Body of pancreas (tissue), 4 donors: ENCODE measurements at places on chromosomes 6 and 20. TPM values are rescaled to one million over a fixed set of nuclear protein-coding genes. Genes with fewer than 3 reads are reported as not detected.

DNA sequence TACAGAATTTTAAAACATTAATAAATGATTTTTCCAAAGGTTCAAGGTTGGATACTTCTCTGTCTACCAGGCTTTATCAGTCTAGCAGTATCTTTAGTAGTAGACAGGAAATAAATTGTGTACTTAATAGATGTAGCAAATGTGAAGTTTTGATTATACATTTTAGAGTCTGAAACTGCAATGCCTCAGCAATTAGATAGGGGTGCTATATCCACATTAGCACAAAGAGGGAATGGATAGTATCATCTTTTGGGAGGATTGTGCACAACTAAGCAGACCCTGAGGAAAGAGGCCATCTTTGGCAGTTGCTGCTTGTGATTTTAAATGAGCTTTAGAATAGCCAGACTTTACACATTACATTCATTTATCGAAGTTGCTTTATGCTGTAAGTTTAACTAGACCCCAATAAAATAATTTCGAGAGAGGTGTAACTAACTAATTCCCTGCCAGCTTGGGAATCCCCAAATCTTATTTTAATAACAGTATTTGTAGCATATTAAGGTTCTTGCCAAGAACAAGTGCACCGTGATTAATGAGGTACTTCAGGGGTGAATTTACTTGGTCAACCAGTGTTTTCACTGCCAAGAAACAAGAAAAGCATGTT is 2.8 kb downstream of the KCNQ5 start:
- no peaks in the 10 kb centered on the region for H3K27me3 ChIP-seq
- H3K4me1 ChIP-seq = peaks cover 35% of the 10 kb centered on the region
- H3K27ac ChIP-seq = no peak overlapping the region
- H3K4me3 ChIP-seq = no peak overlapping the region
- H3K36me3 ChIP-seq = no peaks in the 10 kb centered on the region

DNA sequence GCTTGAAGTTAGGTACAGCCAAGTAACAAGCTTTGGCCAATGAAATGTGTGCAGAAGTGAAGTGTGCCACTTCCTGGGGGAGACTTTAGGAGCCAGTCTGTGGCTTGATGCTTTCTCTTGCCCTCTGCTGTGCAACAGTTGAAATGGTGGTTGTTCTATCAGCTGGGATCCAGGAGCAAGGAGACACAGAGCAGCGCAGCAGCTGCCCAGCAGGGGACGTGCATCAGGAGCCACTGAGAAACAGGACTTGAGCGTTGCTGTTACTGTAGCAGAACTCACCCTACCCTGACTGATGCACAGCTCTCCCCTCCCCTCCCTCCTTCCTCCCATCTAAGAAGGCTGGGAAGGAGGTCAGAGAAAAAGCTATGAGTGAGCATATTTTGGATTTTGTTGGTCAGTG is 18.9 kb upstream of the CCN5 start:
- no peaks in the 10 kb centered on the region for H3K4me1 ChIP-seq
- H3K36me3 ChIP-seq = no peaks in the 10 kb centered on the region
- H3K4me3 ChIP-seq = no peak overlapping the region
- no peak for DNase-seq
- no peak overlapping the region for H3K27ac ChIP-seq
- no peaks in the 10 kb centered on the region for H3K27me3 ChIP-seq

OPN5 gene
- not detected for total RNA-seq

DNA sequence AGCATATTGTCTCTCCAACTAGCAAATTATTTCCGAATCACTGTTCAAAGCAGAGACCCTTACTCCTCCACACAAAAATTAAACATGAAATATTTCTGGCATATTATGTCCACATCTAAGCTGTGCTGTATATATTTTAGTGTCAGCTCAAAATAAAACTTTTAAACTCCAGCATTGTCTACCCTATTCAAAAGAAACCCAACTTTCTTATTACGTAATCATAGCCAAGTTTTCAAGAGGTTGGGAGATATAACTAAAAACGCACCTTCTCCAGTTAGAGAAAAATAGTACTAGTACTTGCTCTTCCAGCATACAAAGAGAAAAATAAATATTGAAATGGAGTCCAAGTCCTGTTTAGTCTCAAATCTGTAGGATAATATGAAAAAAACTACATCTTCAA is 24.1 kb upstream of the TFAP2D start:
- H3K27me3 ChIP-seq = no peaks in the 10 kb centered on the region
- H3K27ac ChIP-seq = no peak overlapping the region
- DNase-seq = no peak
- H3K36me3 ChIP-seq = no peaks in the 10 kb centered on the region
- no peak overlapping the region for H3K4me3 ChIP-seq

TTBK1 gene
- 0.26 TPM for total RNA-seq

GRCh38 chr6:36443471-36444428 is 950 bp downstream of the KCTD20 start:
- no peak for DNase-seq
- peak overlapping the region; percentile 83 for H3K4me3 ChIP-seq
- peaks cover 34% of the 10 kb centered on the region for H3K4me1 ChIP-seq
- H3K36me3 ChIP-seq = no peaks in the 10 kb centered on the region
- no peaks in the 10 kb centered on the region for H3K27me3 ChIP-seq

GRCh38 chr6:134502614-134503549 is 185.0 kb upstream of the SGK1 start:
- H3K27ac ChIP-seq = no peak overlapping the region
- H3K36me3 ChIP-seq = no peaks in the 10 kb centered on the region
- peaks cover 12% of the 10 kb centered on the region for H3K4me1 ChIP-seq

MAS1 gene
- not detected for total RNA-seq

PCK1 gene
- total RNA-seq = 33.3 TPM

WFDC2 gene
- total RNA-seq = 11.9 TPM

- H3K4me1 ChIP-seq = peaks cover 27% of the 10 kb centered on the region
- DNase-seq = peak; percentile 17
- no peaks in the 10 kb centered on the region for H3K36me3 ChIP-seq
- peak overlapping the region; percentile 69 for H3K27ac ChIP-seq
Measured at GRCh38 chr20:62830821-62831220, 14.0 kb downstream of the COL9A3 start.

FOXC1 gene
- 3.6 TPM for total RNA-seq

DDX43 gene
- 0.26 TPM for total RNA-seq

ULBP2 gene
- not detected for total RNA-seq

- peak overlapping the region; percentile 77 for H3K27ac ChIP-seq
- H3K27me3 ChIP-seq = no peaks in the 10 kb centered on the region
- H3K4me1 ChIP-seq = peaks cover 38% of the 10 kb centered on the region
- H3K4me3 ChIP-seq = no peak overlapping the region
- H3K36me3 ChIP-seq = peaks cover 3% of the 10 kb centered on the region
Measured at GRCh38 chr20:35039846-35040489, 52.6 kb downstream of the TRPC4AP start.

C20orf96 gene
- 1.8 TPM for total RNA-seq

DNA sequence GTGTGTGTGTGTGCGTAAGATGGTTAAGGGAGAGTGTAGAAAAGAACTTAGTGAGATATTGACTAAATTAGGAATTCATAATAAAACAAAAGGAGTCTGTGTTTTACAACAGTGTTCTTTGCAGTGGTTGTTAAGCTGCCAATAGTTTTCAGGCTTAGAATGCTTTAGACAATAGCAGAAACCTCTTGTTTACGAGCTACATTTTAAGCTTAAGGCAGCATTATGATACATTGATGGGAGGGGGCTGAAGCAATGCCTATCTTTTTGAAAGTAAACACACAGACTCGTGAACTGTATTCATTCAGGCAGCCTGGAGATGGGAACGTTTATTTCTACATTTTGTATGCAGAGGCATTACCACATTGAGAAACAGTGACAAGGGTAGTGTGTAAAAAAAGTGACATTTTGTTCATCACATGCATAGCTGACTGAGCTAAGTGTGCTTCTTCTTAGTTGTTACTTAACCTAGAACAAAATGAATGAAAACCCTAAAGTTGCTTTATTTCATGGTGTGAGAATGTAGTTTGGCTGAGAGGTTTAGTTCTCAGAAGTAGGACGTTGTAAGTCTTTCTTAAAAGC is 21.2 kb downstream of the CLVS2 start:
- peaks cover 7% of the 10 kb centered on the region for H3K4me1 ChIP-seq
- H3K27ac ChIP-seq = no peak overlapping the region
- no peak overlapping the region for H3K4me3 ChIP-seq
- no peaks in the 10 kb centered on the region for H3K27me3 ChIP-seq

- H3K4me3 ChIP-seq = no peak overlapping the region
- H3K27ac ChIP-seq = no peak overlapping the region
- no peaks in the 10 kb centered on the region for H3K27me3 ChIP-seq
- no peak for DNase-seq
- no peaks in the 10 kb centered on the region for H3K4me1 ChIP-seq
Measured at GRCh38 chr6:29666826-29667130, 9.9 kb downstream of the MOG start.

TRERF1 gene
- total RNA-seq = 2.3 TPM

DNA sequence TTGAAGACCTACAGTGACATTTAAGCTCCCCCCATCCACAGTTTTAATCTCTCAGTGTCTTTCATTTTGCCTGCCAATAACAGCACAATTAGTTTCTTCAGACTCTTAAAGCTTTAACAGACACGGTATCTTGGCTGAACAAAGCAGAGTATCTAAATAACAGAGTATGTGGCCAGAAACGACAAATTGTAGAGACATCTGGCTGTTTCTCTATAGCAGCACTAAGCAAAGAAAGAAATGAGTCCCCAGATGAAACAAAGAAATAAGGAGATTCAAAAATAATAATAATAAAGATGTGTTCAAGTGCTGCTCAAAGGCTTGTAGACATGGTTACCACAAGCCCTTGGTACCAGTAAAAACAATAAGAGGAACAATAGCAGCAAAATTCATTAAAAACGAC is 97.8 kb upstream of the HDAC2 start:
- no peaks in the 10 kb centered on the region for H3K36me3 ChIP-seq
- H3K4me1 ChIP-seq = no peaks in the 10 kb centered on the region
- H3K4me3 ChIP-seq = no peak overlapping the region
- H3K27ac ChIP-seq = no peak overlapping the region
